ENCODE measurements at places on chromosomes 1 and 21.
A peak's percentile ranks its signal among the peaks of the same experiment; 100 is the strongest.

GRCh38 chr1:153883223-153883622, 39.5 kb downstream of the GATAD2B start:
- no peak for DNase-seq

DNA sequence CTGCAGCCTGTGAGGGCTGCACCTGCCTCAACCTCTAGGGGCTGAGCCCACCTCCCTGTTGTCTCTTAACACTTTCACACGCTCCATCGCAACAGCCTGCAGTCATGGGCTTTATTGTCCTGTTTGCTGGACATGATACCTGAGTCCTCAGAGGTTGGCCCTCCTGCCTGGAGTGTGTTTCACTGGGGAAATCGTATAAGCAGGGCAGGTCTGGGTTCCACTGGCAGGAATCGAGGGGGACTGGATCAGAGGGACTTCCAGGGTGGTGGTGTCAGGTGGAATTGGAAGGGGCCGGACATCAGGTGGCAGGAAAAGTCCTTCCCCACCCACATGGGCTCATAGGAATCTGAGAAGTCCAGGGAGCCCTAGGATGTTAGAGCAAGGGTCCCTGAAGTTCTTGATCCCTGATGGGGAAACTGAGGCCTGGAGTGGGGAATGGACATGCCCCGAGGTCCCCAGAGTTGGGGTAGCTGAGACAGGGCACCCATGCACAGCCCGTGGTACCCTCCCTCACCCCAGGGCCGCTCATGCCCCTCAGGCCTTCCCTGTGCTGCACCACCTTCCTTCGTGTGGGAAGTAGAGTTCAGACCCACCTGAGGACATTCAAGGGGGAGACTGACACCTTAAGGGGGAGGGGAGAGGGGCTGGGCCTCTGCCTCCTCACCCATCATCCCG, 66.6 kb downstream of the PIK3CD start:
- DNase-seq, result no peak

- DNase-seq, result no peak
Observed at GRCh38 chr1:48777219-48777895, 666 bp upstream of the BEND5 start.

GRCh38 chr1:119773711-119774241, 5.1 kb upstream of the HMGCS2 start:
- DNase-seq, result no peak

GRCh38 chr1:44288883-44289282, 66.2 kb downstream of the ERI3 start:
- DNase-seq, result no peak

- DNase-seq, result no peak
Observed at GRCh38 chr1:209207126-209207700, 376.3 kb upstream of the CAMK1G start.

DNA sequence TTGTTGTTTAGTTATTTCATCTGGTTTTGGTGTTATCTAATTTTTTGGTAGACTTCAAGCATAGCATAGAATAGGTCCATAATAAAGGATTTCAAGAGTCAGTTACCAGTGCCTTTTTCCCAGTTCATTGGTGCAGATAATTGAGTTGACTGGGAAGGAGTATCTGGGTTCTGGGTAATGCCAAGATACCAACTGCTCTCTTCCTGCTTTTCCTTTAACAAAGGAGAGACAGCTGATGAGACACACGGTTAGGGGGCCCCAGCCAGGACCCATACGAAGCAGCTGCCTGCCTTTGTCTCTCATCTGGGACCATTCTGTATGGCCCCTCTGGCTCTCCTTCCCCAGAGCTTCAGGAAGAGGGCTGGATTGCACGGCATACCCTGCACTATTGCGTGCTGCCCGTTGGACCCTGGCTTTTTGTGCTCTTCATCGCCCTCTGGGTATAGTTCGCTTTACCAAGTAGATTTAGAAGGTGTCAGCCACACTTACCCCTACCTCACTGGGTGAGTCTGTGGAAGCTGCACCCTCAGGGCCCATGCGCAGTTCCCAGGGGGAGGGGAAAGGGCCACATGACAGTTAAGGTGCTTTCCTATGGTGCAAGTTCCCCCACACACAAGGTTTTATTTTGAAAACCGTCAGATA, 7.0 kb downstream of the NAV1 start:
- DNase-seq, result peak; percentile 12
